ENCODE measurements at places on chromosomes 3 and 15. TPM values are rescaled to one million over a fixed set of nuclear protein-coding genes. Genes with fewer than 3 reads are reported as not detected.

The RASGRP1 gene
- total RNA-seq, result 204 TPM

The CAMK2N2 gene
- total RNA-seq, result not detected

GRCh38 chr3:113439606-113440005, 1.7 kb downstream of the CFAP44 start:
- no peak overlapping the region for H3K27ac ChIP-seq
- H3K4me1 ChIP-seq, result peaks cover 2% of the 10 kb centered on the region
- H3K27me3 ChIP-seq, result no peaks in the 10 kb centered on the region

- no peak for DNase-seq
- H3K27me3 ChIP-seq, result no peaks in the 10 kb centered on the region
- H3K4me1 ChIP-seq, result peaks cover 55% of the 10 kb centered on the region
Measured at GRCh38 chr3:31536497-31536896, 3.8 kb downstream of the STT3B start.

DNA sequence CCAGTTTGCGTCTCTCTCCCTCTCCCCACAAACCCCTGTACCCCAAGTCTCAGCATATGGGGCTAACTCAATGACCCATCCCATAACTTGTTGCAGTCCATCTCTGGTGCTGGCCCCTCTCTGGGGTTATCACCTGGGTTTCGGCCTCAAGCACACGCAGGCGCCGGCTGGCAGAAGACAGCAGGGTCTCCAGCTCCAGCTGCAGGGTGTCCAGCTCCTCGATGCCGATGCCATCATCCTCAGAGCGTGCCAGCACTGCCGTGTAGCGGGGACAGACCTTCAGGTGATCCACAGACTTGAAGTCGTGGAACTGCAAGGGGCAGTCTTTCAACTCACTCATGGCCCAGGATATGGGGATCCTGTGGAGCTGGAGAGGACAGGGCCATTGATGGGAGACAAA, 1.1 kb downstream of the TADA3 start:
- H3K27me3 ChIP-seq, result no peaks in the 10 kb centered on the region
- H3K4me3 ChIP-seq, result peak overlapping the region; percentile 98
- peak overlapping the region; percentile 100 for H3K27ac ChIP-seq
- peaks cover 67% of the 10 kb centered on the region for H3K36me3 ChIP-seq
- DNase-seq, result no peak

GRCh38 chr3:100560426-100560825, 49.0 kb upstream of the ADGRG7 start:
- H3K27ac ChIP-seq, result no peak overlapping the region
- no peaks in the 10 kb centered on the region for H3K36me3 ChIP-seq
- H3K27me3 ChIP-seq, result no peaks in the 10 kb centered on the region
- no peak for DNase-seq
- no peak overlapping the region for H3K4me3 ChIP-seq

- H3K27ac ChIP-seq, result no peak overlapping the region
- H3K27me3 ChIP-seq, result peaks cover 2% of the 10 kb centered on the region
- no peak overlapping the region for H3K4me3 ChIP-seq
- no peaks in the 10 kb centered on the region for H3K36me3 ChIP-seq
- no peaks in the 10 kb centered on the region for H3K4me1 ChIP-seq
Measured at GRCh38 chr3:130392266-130392665, 46.8 kb downstream of the COL6A5 start.

- H3K36me3 ChIP-seq, result no peaks in the 10 kb centered on the region
- H3K4me1 ChIP-seq, result no peaks in the 10 kb centered on the region
- no peak overlapping the region for H3K27ac ChIP-seq
- H3K4me3 ChIP-seq, result no peak overlapping the region
Measured at GRCh38 chr15:93200081-93200836, 111.2 kb upstream of the RGMA start.

DNA sequence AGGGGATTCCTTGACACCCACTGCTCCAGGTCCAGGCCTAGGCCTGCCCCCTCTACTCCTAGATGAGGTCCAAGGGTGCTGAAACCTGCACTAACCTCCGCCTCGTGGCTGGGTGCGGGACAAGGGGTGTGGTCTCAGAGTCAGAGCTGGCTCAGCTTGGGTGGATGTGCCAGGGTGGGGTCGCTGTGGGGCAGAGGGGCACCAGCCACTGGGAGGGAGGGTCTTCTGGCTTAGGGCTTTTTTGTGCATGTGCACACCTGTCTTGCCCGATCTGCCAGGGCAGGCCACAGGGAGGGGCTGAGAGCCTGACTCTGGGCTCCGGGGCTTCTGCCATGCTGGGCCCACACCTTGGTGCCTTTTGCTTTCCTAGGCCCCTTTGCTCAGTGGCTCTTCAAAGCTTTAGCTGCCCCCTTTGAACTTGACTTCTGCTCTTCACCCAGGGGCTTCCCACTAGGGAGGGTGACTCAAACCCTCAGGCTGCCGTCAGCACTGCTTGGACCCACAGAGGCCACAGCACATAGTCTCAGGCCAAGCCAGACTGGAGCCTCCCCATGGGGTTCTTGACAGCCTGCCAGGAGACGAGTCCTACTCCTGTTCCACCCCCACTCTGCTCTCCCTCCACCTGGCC, 73.0 kb downstream of the KLF13 start:
- no peaks in the 10 kb centered on the region for H3K36me3 ChIP-seq
- peak; percentile 4 for DNase-seq
- H3K4me1 ChIP-seq, result peaks cover 59% of the 10 kb centered on the region
- H3K27me3 ChIP-seq, result no peaks in the 10 kb centered on the region
- no peak overlapping the region for H3K4me3 ChIP-seq

GRCh38 chr3:174821477-174821876, 37.7 kb upstream of the NAALADL2 start:
- H3K4me3 ChIP-seq, result no peak overlapping the region
- H3K4me1 ChIP-seq, result no peaks in the 10 kb centered on the region
- no peaks in the 10 kb centered on the region for H3K36me3 ChIP-seq
- DNase-seq, result no peak
- no peak overlapping the region for H3K27ac ChIP-seq

GRCh38 chr3:66483006-66483405, 17.8 kb downstream of the LRIG1 start:
- H3K27me3 ChIP-seq, result no peaks in the 10 kb centered on the region
- H3K4me1 ChIP-seq, result peaks cover 44% of the 10 kb centered on the region
- no peak overlapping the region for H3K27ac ChIP-seq
- peaks cover 30% of the 10 kb centered on the region for H3K36me3 ChIP-seq

GRCh38 chr3:32577174-32577573, 6.5 kb upstream of the DYNC1LI1 start:
- H3K27me3 ChIP-seq, result peaks cover 2% of the 10 kb centered on the region
- no peak overlapping the region for H3K4me3 ChIP-seq
- H3K4me1 ChIP-seq, result peaks cover 13% of the 10 kb centered on the region
- DNase-seq, result no peak

- DNase-seq, result no peak
- no peak overlapping the region for H3K27ac ChIP-seq
- H3K4me1 ChIP-seq, result no peaks in the 10 kb centered on the region
Measured at GRCh38 chr3:11185564-11186317, 31.4 kb downstream of the HRH1 start.

- H3K27ac ChIP-seq, result no peak overlapping the region
- H3K36me3 ChIP-seq, result no peaks in the 10 kb centered on the region
- peaks cover 7% of the 10 kb centered on the region for H3K27me3 ChIP-seq
- H3K4me3 ChIP-seq, result no peak overlapping the region
- no peak for DNase-seq
- no peaks in the 10 kb centered on the region for H3K4me1 ChIP-seq
Measured at GRCh38 chr15:72912996-72913395, 129.4 kb upstream of the ADPGK start.

DNA sequence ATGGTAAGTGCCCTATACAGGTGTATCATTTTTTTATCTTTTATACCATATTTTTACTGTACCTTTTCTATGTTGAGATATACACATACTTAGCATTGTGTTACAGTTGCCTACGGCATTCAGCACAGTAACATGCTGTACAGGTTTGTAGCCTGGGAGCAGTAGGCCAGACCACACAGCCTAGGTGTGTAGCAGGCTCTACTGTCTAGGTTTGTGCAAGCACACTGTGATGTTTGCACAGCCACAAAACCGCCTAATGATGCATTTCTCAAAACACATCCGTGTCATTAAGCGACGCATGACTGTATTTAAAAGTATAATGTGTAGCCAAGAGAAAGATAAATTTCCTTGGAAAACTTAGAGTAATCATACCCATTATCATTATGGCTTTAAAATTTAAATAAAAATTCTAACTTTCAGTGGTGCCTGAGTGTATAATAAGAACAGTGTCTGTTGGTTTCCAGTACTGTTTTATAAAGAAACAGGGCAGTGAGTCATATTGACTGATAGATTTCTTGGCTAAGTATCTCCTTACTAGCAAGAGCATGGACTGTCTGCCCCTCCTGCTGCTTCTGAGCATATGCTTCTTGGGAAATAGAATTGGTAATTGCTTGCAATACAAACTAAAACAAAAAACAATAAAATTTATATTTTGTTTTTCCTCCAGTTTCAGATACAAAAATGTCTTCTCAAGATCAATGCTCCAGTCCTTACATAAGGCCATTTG, 18.3 kb downstream of the CALML4 start:
- DNase-seq, result no peak
- no peak overlapping the region for H3K4me3 ChIP-seq
- no peak overlapping the region for H3K27ac ChIP-seq
- no peaks in the 10 kb centered on the region for H3K27me3 ChIP-seq
- H3K36me3 ChIP-seq, result peaks cover 71% of the 10 kb centered on the region

GRCh38 chr15:40591389-40591788, 2.7 kb upstream of the KNL1 start:
- H3K27me3 ChIP-seq, result peaks cover 9% of the 10 kb centered on the region
- H3K4me3 ChIP-seq, result no peak overlapping the region
- peaks cover 36% of the 10 kb centered on the region for H3K4me1 ChIP-seq
- H3K27ac ChIP-seq, result no peak overlapping the region

GRCh38 chr15:35141743-35142471, 56.8 kb upstream of the NANOGP8 start:
- DNase-seq, result no peak
- peaks cover 3% of the 10 kb centered on the region for H3K27me3 ChIP-seq
- H3K4me1 ChIP-seq, result no peaks in the 10 kb centered on the region

GRCh38 chr15:95541301-95541700, 789.2 kb upstream of the NR2F2 start:
- no peaks in the 10 kb centered on the region for H3K4me1 ChIP-seq
- H3K27me3 ChIP-seq, result peaks cover 4% of the 10 kb centered on the region
- DNase-seq, result no peak

DNA sequence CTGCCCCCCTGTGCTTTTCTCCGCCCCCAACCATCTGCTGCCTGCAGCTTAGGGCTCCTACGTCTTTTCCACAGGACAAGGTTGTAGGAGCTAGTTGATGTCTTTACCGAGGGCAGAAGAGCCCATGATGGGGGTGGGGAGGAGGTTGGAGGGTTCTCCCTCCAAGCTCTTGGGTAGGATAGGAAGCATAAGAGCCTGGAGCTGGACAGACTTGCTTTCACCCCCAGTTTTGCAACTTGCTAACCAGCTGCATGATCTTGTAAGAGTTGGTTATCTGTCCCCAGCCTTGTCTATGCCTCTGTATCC, 856 bp downstream of the ABCF3 start:
- peak overlapping the region; percentile 94 for H3K27ac ChIP-seq
- no peak for DNase-seq
- H3K36me3 ChIP-seq, result peaks cover 47% of the 10 kb centered on the region
- no peaks in the 10 kb centered on the region for H3K27me3 ChIP-seq
- H3K4me3 ChIP-seq, result peak overlapping the region; percentile 94

- no peak for DNase-seq
- peaks cover 33% of the 10 kb centered on the region for H3K4me1 ChIP-seq
- no peaks in the 10 kb centered on the region for H3K27me3 ChIP-seq
- H3K27ac ChIP-seq, result no peak overlapping the region
- peaks cover 13% of the 10 kb centered on the region for H3K36me3 ChIP-seq
Measured at GRCh38 chr15:85463976-85464375, 83.6 kb downstream of the AKAP13 start.

DNA sequence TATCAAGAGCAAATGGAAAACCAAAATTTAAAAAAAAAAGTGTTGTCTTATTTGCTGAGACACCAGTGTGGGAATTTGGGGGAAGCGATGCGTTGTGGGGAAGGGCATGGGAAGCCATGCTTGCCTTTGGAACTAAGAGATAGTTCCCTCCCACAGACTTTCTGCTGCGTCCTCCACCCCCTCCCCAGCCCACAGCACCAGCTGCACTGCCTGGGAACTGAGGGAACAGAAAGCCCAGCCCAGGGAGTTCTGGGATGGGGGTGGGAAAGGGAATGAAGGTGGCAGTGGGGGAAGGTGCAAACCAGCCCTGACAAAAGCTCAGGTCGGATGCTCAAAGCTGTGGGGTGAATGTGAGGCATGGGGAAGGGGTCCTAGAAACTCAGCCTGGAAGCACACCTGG, 8.1 kb upstream of the NTRK3 start:
- no peak for DNase-seq
- peaks cover 23% of the 10 kb centered on the region for H3K27me3 ChIP-seq
- no peaks in the 10 kb centered on the region for H3K4me1 ChIP-seq
- H3K36me3 ChIP-seq, result no peaks in the 10 kb centered on the region
- no peak overlapping the region for H3K27ac ChIP-seq
- no peak overlapping the region for H3K4me3 ChIP-seq

GRCh38 chr15:79562403-79562815, 130.3 kb downstream of the MINAR1 start:
- DNase-seq, result no peak
- H3K4me3 ChIP-seq, result no peak overlapping the region
- no peaks in the 10 kb centered on the region for H3K4me1 ChIP-seq
- no peaks in the 10 kb centered on the region for H3K36me3 ChIP-seq
- H3K27ac ChIP-seq, result no peak overlapping the region

DNA sequence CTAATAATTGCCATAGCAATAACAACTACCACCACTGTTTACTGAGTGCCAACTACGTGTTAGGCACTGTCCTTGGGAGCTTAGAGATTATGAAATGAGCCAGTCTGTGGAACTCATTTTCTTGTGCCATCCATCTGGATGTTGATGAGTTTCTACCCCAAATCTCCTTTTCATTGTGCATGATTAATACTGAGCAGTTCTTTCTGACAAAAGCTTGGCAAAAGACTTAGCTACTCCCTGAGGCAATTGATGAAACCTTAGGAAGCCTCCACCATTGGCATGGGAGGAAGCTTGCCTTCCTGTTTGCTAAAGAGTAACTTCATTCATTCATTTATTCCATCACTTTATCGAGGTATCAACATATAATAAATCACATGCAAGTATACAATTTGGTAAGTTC, 39.8 kb downstream of the PRICKLE2 start:
- peaks cover 1% of the 10 kb centered on the region for H3K27me3 ChIP-seq
- no peak overlapping the region for H3K27ac ChIP-seq
- no peak for DNase-seq
- no peak overlapping the region for H3K4me3 ChIP-seq

DNA sequence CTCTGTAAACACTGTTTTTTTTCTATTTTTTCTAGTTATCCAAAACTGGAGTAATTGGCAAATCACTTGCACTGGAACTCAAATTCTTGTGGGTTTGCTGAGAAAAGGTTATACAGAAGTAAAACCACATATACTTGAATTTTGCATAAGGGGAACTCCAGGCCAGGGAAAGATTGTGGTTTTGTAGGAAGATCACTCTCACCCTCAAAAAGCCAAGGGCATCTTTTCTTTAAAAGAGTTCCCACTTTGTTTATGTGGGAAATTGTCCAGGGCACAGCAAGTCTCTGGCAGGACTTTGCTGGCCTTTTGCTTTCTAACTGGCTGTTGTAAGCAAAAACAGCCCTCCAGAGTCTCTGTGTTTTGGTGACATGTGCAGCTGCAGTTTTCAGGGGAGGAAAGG, 340.3 kb upstream of the RBMS3 start:
- H3K27me3 ChIP-seq, result peaks cover 1% of the 10 kb centered on the region
- no peak overlapping the region for H3K4me3 ChIP-seq
- H3K4me1 ChIP-seq, result peaks cover 23% of the 10 kb centered on the region
- no peak overlapping the region for H3K27ac ChIP-seq
- H3K36me3 ChIP-seq, result no peaks in the 10 kb centered on the region

Measured in activated CD4-positive, alpha-beta T cell treated with anti-CD3 and anti-CD28 coated beads, Interleukin-2, amount 10 ng/mL, durations not matched to agents 7 days and 5 days (primary cell).